ENCODE measurements at places on chromosomes 16 and 17.

DNA sequence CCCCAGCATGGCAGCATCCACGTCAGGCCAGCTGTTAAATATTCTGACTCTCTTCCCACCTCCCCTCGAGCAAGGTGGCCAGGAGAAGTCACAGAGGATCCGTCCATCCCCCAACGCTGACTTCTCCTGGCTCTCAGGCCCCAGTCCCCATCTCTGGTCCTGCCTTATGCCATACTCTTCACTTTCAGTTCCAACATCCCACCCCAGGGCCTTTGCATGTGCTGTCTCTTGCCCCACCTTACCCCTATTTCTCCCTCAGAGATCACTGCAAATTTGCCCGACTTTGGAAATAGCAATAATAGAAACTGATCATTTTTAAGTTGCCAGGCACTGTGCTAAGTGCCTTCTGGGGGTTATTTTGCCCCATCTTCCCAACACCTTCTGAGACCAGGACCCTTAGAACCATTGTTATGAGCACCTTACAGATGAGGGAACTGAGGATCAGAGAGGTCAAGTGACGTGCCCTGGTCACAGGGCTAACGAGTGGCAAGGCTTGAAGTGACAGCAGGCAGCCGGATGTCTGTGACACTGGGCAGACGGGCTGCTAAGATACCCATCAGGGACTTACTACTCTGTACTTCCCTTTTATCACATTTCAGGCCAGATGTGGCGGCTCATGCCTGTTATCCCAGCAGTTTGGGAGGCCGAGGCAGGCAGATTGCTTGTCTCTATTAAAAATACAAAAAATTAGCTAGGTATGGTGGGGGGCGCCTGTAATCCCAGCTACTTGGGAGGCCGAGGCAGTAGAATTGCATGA is 17.7 kb downstream of the HID1 start:
- DNase-seq, result no peak

GRCh38 chr17:48756830-48757251 is 28.3 kb upstream of the HOXB13 start:
- DNase-seq, result peak; percentile 44

DNA sequence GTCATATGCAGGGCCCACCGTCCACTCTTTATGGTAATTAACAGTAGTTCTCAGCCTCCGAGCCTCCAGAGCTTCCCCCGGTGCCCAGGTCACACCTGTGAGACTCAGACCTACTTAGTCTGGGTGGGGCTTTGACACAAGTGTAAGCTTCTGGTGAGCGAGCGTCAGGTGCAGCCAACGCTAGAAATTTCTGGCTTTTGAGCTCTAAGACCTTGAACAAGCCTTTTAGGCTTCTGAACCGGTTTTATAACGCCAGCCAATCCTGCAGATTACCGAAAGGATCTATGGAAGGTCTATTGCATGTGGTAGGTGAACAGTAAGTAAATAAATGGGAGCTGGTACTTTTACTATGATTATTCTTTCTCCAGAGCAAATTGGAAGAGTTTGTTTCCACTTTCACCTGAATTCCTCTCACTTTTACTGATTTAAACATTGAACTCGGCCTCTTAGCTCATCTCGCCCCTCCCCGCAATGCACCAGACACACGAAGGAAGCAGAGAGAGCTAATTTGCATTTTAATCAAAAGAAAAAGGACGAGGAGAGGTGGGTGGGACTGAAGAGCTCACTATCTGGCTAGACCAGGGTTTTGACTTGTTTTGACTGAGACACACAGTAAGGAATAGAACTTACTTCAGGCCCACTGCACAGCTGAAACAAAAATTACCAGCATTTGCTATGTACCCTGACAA is 47.1 kb downstream of the ABAT start:
- peak; percentile 59 for DNase-seq

- no peak for DNase-seq
These were observed 46.7 kb downstream of the USP32 start for GRCh38 chr17:60345233-60345632.

DNA sequence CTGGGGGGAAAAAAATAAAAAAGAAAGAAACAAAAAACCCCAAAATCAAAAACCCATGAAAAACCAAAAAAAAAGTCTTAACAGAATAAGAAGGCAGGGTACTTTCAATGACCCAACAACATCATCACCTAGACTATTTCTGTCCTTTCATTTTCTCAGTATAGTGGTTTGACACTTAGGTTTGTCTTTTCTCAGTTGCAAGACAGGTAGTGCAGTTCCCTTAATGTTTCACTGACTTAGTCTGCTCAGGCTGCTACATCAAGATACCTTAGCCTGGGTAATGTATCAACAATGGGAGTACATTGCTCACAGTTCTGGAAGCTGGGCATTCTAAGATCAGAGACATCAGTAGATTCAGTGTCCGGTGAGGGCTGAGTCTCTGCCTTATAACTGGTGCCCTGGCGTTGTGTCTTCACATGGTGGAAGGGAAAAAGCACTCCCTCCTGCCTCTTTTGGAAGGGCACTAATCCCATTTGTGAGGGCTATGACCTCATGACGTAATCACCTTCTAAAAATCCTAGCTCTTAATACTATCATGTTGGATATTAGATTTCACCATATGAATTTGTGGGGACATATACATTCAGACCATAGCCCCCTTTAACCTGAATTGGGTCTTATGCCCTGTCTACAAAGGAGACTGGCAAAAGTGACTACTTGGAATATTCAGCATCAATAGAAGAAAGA is 362.3 kb upstream of the RBFOX1 start:
- no peak for DNase-seq

- peak; percentile 97 for DNase-seq
These were observed 12.5 kb downstream of the TFAP4 start for GRCh38 chr16:4260360-4260759.

DNA sequence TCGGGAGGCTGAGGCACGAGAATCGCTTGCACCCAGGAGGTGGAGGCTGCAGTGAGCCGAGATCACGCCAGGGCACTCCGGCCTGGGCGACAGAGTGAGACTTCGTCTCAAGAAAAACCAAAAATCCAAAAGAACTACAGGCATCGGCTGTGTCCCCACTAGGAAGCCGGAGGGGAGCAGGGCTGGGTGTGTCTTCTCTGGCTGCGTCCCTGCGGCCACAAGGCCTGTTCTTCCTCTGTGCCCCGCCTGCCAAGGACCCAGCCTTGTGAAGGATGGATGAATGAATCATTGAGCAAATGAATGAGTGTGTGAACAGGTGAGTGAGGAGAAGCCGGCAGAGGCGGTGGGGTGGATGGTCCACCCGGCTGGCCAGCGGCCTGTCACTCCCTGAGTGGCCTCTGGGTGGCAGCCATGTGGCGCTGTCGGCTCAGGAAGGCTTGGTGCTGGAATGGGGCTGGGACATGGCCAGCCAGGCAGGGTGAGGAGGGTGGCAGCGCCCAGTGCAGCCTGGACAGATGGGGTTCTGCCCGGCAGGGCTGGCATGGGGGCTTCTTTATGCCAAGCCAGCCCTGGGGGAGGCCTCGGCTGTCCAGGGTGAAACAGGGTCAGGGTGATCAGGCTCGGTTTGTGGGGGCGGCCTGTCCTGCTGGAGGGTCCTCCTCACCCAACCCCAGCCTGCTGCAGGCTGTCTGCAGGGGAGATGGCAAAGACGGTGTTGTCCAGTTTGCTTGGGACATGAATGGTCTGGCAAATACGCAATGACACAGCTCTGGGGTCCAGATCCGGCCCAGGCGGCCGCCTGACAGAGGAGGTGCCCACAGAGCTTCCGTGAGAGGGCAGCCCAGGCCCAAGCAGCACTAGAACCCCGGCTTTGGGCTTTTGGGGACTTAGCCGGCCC is 21.7 kb downstream of the SLC25A10 start:
- peak; percentile 82 for DNase-seq

GRCh38 chr17:35241520-35241919 is 1.4 kb upstream of the SLFN5 start:
- no peak for DNase-seq

DNA sequence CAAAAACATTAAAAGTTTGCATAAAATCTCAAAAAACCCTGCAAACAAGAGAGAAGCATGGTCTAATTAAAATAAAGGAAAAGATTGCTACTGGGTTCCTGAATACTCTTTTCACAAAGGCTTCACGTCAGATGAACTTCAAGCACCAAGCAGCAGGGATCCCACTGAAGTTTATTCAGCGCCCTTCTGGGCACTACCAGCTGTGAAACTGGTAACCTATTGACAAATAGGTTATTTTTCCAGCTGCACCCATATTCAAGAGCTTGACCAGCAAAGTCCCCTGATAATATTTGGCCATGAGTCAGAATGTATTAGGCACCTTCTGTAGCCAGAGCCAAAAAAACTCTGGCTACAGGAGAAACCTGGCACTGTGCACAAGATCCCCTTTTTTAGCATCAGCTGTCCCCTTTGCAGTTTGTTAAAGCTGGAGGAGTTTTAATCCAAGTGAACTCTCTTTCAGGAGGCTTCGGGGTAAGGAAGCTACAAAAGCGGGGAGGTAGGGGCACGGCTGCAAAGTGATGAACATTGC is 60.3 kb downstream of the GRIN2A start:
- DNase-seq, result no peak

DNA sequence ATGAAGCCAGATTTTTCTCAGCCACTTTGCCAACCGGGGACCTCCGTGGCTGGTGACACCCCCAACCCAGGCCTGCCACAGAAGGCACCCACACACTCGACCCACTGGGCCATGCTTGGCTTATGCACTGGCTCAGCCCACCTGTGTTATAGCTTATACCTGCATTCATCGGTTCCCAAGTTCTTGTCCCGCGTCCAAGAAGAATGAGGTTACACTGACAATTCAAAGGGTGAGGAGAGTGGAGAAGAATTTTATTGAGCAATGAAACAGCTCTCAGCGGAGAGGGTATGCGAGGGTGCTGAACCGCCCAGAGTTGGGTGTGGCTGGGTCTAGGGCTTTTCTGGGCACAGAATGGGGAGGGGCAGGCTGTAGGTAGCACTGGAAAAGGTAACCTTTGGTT is 22.2 kb upstream of the CDH15 start:
- no peak for DNase-seq

GRCh38 chr16:15672514-15673167 is 22.6 kb downstream of the NDE1 start:
- DNase-seq, result peak; percentile 92

DNA sequence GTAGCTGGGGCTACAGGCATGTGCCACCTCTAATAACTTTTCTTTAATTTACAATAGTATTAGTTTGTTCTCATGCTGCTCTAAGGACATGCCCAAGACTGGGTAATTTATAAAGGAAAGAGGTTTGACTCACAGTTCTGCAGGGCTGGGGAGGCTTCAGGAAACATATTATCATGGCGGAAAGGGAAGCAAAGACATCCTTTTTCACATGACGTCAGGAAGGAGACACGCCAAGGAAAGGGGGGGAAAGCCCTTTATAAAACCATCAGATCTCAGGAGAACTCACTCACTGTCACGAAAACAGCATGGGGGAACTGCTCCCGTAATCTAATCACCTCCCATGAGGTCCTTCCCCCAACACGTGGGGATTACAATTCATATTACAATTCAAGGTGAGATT is 18.3 kb downstream of the IL4R start:
- DNase-seq, result no peak

- DNase-seq, result no peak
These were observed 6.7 kb upstream of the WFIKKN2 start for GRCh38 chr17:50828508-50829170.

- no peak for DNase-seq
These were observed 92.2 kb downstream of the MAF start for GRCh38 chr16:79508294-79508693.

Measured in NCI-H345 (cell line).